Activated CD4-positive, alpha-beta T cell treated with anti-CD3 and anti-CD28 coated beads, Interleukin-2, Interleukin-6, amounts not matched to agents 100 ng/mL and 50 ng/mL, durations not matched to agents 16 hours and 8 hours (primary cell): ENCODE measurements at places on chromosomes 12 and 14.

- no peak for DNase-seq
Measured at GRCh38 chr12:91774434-91774921, 371.2 kb downstream of the BTG1 start.

GRCh38 chr12:27821259-27821973 is 41.4 kb upstream of the MANSC4 start:
- DNase-seq: peak; percentile 80

DNA sequence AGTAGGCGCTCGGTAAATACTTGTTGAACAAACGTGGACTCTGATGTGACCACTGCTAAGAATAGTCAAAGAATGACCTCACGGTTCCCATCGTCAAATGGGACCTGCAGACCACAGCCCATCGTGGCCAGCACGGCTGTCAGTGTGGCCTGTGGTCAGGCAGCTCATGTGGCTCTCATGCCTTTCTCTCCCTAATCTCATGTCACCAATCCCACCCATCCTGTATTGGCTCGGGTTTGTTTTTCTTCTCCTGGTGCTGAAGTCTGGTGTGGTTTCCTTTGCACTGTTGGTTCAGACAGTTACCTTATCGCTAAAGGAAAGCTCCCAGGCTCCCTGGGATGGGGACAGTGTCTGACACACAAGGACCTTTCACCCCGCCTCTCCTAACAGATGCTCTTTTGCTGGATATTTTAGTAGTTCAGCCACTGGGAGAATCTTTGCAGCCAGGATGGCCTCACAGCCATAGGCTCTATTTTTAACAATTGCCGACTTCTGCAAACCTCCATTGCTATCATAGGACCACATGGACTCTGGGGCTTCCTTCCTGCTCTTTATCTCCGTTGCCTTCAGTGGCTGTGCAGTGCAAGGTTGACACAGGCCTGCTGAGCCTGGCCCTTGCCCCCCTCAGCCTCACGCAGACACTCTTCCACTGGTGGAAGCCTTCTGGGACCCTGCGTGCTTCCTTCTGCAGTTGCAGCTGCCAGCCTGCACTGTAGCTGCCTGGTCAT is 293.1 kb upstream of the FKBP4 start:
- DNase-seq: no peak

DNA sequence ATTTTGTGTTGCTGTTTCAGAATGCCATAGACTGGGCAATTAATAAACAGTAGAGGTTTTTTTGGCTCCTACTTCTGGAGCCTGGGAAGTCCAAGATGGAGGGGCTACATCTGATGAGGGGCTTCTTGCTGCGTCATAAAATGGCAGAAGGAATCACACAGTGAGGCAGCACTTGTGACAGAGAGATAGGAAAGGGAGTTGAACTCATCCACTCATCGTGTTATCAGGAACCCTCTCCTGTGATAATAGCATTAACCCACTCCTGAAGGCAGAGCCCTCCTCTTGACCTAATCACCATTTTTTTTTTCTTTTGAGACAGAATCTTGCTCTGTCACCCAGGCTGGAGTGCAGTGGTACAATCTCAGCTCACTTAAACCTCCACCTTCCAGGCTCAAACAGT is 9.7 kb downstream of the TDG start:
- DNase-seq: no peak

- DNase-seq: no peak
Measured at GRCh38 chr14:101031186-101031585, 127.7 kb upstream of the RTL1 start.

DNA sequence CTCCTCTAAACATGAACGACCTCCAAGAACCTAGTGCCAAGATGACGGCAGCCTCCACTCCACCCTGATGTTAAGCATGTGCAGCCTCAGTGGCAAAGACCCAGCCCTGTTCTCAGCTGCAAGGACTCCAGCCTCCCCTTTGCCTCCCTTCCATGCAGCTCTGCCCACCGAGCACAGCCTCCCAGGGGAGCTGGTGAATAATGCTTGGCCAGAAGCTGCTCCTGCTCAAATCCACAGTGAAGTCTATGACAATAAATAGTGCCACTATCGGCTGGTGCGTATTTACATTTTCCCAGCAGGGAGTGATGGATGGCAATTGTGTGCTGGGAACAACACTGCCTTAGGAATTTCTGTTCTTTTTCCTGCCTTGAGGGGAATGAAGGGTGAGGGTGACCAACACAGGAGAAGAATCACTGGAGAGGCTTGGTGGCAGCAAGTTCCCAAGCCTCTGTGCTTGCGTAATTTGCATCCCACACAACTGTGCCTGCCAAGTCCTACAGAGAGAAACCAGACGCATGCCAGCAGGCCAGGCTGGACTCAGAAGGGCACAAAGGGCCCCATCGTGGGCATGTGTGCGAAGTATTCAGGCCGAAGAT is 29.9 kb upstream of the TC2N start:
- no peak for DNase-seq

- no peak for DNase-seq
Measured at GRCh38 chr12:115132145-115132544, 448.2 kb upstream of the TBX3 start.

DNA sequence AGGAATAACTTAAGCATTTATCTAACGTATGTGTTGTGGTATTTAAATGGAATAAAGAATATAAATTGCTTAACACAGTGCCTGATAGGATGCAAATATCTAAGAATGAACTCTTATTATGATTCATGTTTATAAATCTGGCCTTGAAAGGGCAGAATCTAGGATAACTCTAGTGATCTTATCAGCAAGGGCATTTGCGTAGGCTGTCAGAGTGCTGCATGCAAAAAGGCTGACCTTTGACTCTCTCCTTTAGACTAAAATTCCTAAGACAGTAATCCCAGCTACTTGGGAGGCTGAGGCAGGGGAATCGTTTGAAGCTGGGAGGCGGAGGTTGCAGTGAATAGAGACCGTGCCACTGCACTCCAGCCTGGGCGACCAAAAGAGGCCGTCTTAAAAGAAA is 31.3 kb upstream of the ANP32D start:
- no peak for DNase-seq

- DNase-seq: no peak
Measured at GRCh38 chr12:57380300-57380699, 50.5 kb downstream of the R3HDM2 start.

DNA sequence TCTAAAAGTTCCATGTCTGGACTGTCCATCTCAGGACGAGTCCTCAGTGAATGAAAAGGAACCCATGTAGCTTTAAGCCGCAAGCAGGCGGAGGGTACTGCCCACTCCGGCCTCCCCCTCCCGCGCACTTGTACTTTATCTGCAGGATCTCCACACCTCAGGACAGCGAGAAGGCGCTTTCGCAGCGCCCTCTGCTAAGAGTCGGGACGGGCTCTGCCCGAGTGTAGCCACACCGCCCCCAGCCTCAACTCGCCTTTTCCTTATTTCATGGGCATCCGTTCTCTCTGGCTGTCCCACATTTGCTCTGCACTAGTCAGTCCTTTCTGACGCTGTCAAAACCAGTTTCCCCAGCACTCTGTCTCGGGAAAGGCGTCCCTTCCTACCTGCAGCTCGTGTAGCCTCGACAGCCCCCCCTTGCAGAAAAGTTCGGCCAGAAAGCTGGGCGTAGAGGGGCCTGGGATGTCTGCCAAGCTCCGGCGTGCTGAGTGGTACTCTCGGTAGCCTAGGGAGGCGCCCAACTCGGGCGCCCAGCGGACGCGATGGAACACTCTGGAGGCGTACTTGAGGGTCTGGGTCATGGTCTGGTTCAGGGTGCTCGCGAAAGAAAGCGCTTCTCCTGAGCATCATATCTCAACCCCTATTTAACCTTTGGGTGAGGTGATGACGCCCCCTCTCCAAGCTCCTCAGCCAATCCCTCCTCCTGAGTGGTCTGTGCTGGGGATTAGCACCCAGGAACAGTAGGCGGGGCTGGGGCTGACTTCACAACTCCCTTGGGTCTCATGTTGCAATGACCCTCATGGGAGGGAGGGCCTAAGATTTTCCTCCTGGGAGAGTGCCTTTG is at the start of gene CYP27B1:
CYP27B1 (minus strand) TSS at position 615 of the 841 bp plus-strand sequence; CDS start at position 578, 37 bp downstream.
- no peak for DNase-seq
